NCI-H2081 treated with DMSO at 0.1 percent for 48 hours (cell line): ENCODE measurements at places on chromosomes 2 and 18.

GRCh38 chr2:15836689-15837610 is 103.4 kb upstream of the MYCN start:
- DNase-seq = no peak

DNA sequence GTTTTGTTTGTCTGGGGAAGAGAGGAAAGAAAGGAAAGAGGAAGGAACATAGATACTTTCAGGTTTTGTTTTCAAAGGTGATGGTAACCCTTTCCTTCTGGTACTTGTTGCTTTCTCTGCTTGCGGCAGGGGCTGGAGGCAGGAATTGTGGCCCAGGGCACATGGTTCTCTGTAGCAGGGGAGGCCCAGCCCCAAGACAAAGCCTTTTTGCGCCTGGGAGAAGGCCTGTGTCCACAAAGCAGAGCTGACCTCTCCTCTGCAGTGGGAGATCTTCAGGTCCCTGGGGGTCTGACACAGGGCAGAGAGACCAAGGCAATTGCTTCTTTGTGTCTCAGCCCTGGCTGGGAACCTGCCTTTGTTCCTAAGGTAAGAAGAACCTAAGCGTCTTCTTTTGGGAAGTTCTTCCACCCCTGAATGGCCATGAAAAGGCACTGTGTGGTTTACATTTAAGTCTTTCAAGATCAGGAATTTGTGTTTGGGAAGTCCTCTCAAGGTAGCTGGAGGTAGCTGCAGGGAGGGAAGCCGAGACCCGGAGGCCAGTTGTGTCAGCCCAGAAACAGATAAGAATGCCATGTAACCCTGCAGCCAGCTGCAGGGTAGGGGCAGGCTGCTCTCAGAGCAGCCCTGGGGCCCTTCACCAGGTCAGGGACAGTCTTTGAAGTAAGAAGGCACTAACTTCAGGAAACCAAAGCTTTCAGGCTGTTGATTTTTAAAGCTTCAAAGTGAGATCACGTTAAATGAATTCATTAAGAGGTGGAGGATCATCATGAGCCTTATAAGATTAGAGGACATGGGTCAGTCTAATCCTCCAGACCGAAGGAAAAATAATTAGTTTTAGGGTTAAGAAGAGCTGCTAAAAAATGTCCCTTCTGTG is 119.3 kb downstream of the STPG4 start:
- DNase-seq = no peak

GRCh38 chr2:74939919-74940812 is 18.3 kb upstream of the POLE4 start:
- DNase-seq = no peak

DNA sequence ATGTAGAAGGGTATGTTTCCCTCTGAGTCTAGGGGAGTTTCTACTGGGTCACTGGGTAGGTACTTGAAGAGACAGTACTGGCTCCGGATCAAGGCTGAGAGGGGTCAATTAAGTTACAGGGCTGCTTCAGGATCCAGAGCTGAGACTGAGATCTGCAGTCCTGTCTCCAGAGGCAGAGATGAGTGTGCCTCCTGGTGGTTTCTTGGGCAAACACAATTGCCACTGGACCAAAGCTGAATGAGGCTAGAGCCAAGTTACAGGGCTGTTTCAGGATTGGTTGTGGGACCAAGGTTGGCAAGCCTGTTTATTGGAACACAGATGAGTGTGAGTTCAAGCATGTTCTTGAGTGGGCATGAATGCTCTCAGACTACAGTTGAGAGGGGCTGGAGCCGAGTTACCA is 157.9 kb downstream of the ADCYAP1 start:
- DNase-seq = no peak

DNA sequence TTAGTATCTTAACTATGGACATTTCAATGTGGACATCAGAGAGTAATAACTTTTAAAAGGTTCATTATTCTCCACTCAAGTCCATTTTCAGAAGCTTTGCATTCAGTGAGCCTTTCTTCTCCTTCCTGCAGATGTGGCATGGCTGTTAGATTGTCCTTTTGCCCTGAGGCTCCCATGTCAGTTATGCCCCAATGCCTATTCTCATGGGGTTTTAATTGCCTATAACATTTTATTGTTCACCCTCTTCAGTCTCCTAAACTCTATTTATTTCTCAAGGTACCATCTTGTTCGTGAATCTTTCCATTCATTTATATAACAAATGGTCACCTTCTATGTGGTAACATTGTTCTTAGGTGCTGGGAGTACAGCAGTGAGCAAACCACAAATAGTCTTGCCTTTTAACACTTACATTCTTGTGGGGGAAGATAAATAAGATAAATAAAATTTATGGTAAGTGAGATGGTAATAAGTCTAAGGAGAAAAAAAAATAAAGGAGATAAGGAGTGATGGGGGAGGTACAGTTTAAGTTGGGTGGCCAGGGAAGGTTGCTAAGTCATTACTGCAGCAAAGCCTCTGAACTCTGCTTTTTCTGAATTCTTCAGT is 277.9 kb upstream of the SIX3 start:
- DNase-seq = no peak

DNA sequence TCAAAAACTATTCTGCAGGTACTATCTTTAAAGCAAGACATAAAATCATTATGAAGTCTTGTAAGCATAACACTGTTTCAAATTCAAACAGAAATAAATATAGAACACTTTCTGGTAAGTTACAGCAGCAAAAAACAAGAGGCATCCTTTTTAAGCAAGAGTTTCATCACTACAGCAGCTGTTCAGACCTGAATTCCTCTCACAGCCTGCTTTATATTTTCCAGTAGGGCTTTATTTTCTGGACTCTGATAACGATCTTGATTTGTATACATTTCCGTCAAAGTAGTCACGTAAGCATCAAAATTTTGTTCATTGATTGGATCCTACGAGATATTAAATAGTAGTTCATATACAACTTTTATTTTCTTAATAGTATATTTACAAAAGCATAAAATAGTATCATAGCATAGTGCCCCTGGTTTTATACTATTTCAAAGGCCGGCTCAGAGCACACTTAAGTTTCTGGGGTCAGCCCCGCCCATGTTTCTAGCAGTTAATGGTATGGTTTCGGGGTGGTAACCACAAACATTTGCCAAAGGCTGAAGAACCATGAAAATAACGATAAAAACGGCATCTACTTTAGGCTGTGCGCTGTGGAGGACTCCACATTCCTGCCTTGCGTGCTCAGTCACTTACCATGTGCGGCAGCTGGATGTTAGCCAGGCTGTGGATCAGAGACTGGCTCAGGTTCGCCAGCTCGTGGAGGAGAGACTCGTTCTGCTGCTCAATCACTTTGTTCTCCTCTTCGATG is 47.5 kb upstream of the PXDN start:
- no peak for DNase-seq

GRCh38 chr2:142865924-142866323 is 11.5 kb upstream of the KYNU start:
- DNase-seq = no peak

GRCh38 chr2:104825124-104825865 is 28.6 kb upstream of the POU3F3 start:
- no peak for DNase-seq

DNA sequence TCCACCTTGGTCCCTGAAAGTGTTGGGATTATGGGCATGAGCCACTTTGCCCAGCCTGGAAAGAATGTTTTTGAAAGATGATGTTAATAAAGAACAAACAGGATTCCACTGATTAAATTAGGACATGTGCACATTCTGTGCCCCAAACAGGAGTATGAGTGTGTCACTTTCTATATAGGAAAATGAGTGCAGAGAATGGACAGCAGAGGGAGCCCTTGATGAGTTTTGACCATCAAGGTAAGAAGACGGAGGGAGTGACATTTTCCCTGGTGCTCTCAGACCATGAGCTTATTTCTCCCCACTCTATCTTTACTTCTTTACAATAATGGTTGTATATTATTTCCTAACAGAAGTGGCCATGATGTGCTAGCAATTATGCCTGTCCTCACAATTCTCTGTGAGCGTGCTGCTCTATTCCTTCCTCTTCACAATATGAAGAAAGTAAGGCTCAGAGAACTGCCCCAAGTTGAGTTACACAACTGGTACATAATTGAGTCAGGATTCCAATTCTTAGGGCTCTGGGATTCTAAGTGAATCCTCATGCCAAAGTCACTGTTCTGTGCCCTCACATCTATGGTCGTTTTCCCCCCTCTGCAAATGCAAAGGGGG is 20.6 kb downstream of the RPL37A start:
- DNase-seq = peak; percentile 51

GRCh38 chr2:227717687-227718567 is at the start of gene SLC19A3:
Gene SLC19A3, minus strand, starts transcription at chr2:227718028. Its CDS starts 15,710 bp downstream, at chr2:227702318.
- no peak for DNase-seq

GRCh38 chr2:2960441-2961133 is 417.0 kb downstream of the EIPR1 start:
- DNase-seq = no peak

DNA sequence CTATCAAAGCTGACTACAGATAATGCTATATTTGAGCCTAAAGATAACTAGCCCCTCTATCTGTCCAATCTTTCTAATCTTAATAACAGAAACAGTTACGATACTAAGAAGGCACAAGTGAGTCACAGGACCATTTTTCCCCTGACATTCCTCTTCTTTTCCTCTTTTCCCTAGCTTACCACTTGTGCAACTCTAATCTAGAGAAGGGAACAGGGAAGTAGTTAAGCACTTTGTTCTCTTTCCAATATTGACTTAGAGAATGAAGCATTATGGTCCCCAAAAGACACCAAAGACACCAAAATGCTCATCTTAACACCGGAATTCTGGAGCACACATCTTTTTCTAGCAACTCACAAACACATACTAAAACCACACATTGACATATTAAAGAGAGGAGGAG is 1.8 kb downstream of the PDE11A start:
- DNase-seq = no peak
